ENCODE measurements at places on chromosomes 16 and 17. TPM values are rescaled to one million over a fixed set of nuclear protein-coding genes. Genes with fewer than 3 reads are reported as not detected.

TXNDC11 gene
- total RNA-seq = 34.6 TPM

PRSS8 gene
- not detected for total RNA-seq

KATNIP gene
- total RNA-seq = 36.9 TPM

SPEM1 gene
- total RNA-seq = not detected

NUTF2 gene
- 125 TPM for total RNA-seq

KCNH4 gene
- total RNA-seq = 0.19 TPM

NLK gene
- 51.0 TPM for total RNA-seq

SPATA22 gene
- not detected for total RNA-seq

ACSM2A gene
- 0.16 TPM for total RNA-seq

FA2H gene
- not detected for total RNA-seq

PRCD gene
- 0.49 TPM for total RNA-seq

ZNF207 gene
- total RNA-seq = 112 TPM

WNT9B gene
- total RNA-seq = not detected

RTN4RL1 gene
- not detected for total RNA-seq
